ENCODE measurements at places on chromosomes 2 and 18.

GRCh38 chr18:62839874-62840713 is 124.8 kb downstream of the PHLPP1 start:
- DNase-seq = no peak

DNA sequence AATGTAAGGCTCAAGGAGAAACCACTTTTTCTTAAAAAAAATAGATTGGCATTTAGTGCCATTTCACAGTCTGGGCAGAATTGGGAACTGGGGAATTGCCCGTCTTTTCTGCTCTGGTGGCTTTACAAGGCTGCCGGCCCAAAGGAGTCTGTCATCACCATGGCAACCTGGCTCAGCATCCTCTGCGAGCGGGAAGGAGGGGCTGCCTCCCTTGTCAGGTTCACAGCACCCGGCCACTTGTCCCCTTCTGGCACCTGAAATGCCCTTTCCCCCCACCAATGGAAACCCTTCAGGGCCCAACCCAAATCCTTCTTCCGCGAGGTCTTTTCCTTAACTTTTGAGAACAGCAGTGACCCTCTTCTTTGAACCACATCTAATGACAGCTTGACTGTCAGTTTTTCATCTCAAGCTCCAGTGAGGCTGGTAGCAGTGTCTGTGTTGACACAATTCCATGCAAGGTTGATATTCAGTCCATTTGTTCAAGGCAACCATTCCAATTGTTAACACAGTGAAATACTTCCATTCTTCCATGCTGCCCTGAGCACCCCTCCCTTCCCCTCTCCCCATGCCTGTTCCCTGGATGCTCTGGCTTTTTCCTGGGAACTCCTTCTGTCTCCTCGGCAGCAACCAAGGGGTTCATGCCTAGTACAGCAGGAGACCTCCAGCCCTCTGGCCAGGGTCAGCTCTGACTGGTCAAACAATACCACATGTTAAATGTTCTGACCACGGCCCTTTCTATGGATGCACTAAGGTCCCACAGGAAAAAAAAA is 79.6 kb downstream of the DNER start:
- no peak for DNase-seq

- DNase-seq = no peak
These were observed 76.4 kb downstream of the KLHL14 start for GRCh38 chr18:32696376-32696775.

- DNase-seq = no peak
These were observed 118.6 kb upstream of the ATP8B1 start for GRCh38 chr18:57921708-57922107.

All from GM12891 (cell line).